Hindlimb muscle (tissue), 1 donor: ENCODE measurements at places on chromosomes 16 and 17. TPM values are rescaled to one million over a fixed set of nuclear protein-coding genes. Genes with fewer than 3 reads are reported as not detected.

DNA sequence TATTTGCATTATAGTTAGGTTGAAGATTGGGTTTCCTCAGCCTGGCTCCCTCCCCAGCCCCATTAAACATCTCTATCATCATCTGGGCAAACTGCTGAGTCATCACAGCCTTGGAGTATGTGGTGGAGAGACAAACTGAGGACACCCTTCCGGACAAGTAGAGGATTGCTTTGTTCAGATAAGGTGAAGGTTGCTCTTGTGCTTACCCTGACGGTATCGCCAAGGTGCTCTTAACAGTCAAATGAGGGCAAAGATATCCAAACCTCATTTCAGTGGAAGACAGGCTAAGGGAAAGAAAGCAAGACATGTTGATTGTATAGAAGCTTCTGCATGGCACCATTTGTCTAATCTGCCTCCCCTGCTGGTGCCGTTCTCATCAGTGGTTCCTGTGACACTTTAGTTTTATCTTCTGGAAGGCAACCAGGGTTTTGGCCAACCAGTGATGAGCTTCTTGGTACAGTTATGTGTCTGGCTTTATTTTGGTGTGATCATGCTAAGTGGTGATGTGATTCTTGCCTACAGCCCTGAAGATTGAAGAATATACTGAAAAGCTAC lies 56.9 kb upstream of the LGALS9 start:
- no peak for DNase-seq

- DNase-seq, result no peak
These were observed 44.6 kb downstream of the SDK2 start for GRCh38 chr17:73599599-73599998.

DNA sequence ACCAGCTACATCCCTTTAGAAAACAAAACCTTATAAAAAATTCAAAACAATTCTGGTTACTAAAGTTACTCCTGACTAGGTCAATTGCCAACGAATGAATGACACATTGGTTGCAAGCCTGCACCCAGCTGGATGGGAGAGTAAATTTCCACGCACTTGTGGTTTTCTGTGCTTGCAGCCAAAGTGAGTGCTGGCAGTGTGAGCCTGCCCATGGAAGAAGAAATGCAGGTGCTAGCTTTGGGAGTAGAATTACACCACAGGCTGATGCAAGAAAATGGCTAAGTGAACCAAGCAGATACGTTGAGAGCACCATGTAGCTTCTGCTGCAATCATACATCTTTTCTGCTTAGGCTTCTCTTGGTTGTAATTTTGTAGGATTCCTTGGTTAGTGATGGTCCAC lies 74.6 kb downstream of the SYCE1L start:
- DNase-seq, result no peak

ZNF750 gene
- 0.85 TPM for polyA plus RNA-seq

- no peak for DNase-seq
These were observed at the start of gene LCAT for GRCh38 chr16:67943619-67944504. LCAT (minus strand) TSS chr16:67944120; CDS start chr16:67944101, 19 bp downstream.

- DNase-seq, result no peak
These were observed 12.1 kb upstream of the SCN4A start for GRCh38 chr17:63984651-63985386.

OR4D1 gene
- polyA plus RNA-seq, result 0.05 TPM

DNA sequence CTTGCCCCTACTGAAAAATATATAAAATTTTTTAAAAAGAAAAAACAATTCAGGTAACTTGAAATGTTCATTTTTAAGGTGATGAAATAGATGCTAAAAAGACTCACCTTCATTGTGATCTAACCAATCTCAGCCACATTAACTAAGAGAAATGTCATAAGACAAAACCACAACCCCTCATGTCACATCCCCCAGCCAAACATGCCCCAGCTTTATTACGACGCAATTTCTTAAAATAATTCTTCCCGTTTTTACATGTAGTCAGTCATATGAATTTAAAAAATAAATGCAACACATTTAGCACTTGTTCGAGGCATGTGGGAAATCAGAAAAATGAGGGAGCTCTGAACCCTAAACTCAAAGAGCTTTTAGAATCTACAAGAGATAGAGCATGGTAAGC lies 9.5 kb downstream of the AMFR start:
- DNase-seq, result no peak

- no peak for DNase-seq
These were observed 24.4 kb upstream of the PHKG2 start for GRCh38 chr16:30723725-30724355.

TMEM220 gene
- polyA plus RNA-seq, result 11.3 TPM

DNA sequence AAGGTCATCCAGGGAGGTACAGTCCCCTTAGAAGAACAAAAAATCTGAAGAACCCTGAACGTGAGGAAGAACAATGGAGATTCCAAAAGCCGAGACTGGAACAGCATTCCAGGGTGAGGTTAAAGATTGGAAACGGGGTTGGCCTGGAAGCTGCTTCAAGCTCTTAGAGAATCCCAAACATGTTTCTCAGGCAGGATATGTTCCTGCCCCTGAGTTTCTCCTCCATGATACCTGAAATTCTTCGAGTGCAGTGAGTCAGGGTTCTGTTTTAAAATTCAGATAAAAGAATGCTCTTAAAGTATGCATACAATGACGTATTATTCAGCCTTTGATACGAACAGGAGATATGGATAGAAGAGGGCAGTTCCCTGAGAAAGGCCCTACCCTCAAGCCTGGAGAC lies 293.1 kb downstream of the HS3ST3B1 start:
- DNase-seq, result no peak
